ENCODE measurements at places on chromosomes 6 and 20.

DNA sequence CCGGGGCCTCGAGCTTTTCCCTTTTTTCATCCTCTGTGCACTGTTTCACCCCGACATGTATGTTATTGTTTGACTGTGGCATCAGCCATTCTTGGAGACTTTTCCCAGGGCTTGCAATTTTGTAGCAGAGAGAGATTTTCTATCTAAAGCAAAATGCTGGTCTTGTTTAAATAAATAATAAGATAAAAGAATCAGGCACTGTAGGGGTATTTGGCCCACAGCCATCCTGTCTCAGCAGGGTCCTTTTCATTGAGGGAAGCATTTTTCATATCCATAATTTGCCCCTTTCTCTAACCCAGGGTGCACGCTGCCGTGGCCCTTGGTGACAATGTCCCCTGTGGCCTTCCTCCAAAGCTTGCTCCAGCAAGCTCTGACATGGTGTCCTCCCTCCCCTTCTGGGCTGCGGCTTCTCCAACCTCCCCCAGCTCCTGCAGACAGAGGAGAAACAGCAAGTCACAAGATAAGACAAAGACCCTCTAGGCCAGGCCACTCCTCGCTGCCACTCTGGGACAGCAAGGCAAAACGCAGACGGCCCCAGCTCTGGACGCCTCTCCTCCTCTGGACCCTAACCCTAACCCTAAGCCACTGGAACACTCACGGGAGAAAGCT, 117.6 kb downstream of the MYLK4 start:
- no peak for DNase-seq

DNA sequence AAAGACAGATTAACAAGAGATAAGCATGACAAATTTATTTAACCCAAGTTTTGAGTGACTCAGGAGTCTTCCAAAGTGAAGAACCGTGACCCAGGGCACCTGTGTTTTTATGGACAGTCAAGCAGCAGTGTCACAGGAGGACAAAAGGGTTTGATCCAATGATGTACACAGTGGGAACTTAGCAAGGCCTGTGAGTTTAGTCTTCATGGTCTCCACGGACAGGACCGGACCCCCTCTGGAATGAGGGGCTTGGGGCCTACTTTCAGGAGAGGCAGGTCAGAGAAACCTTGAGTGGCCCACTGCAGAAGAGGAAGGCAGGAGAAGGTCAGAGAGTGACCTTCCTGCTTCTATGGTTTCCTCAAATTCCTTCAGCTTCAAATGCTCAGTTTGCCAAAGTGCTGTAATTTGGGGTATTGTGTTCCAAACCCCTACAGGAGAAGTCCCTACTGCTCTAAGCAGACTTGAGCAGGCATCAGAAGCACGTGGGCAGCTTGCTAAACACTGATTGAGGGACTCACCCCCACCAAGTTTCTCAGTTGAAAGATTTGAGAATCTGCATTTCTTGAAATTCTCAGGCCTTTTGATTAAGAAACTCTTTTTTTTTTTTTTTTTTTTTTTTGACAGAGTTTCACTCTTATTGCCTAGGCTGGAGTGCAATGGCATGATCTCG, 26.4 kb upstream of the ZMYND8 start:
- DNase-seq: no peak

- DNase-seq: no peak
Observed at GRCh38 chr6:35427851-35428321, 24.3 kb upstream of the FANCE start.

DNA sequence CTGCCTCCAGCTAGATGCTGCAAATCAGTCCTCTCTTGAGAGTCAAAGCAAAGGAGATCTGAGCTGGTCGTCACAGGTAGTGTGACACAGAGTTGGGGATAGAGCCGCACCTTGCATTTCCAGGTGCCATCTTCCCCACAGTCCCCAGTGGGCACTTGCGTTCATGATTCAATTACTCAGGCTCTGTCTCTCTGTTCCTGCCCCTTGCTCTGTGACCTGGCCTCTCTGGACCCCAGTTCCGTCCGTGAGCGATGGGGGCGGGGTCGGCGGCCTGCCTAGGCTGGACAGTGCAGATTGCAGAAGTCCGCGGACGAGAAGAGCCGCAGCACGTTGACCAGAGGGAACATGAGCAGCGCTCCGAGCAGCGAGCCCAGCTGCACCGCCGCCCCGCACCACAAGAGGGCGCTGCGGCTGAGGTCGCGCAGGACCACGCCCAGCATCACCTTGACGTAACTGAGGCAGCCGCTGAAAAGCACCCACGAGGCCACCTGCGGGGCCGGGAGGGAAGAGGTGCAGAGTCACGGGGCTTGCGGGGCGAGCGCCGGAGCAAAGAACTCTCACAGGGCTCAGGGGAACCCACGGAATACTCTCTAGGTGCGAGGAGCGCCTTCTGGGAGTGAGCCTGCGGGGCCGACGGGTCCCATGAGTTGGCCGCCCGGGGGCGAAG, 7.4 kb downstream of the SLC52A3 start:
- DNase-seq: no peak

GRCh38 chr20:53900380-53900999, 169.9 kb downstream of the BCAS1 start:
- no peak for DNase-seq

GRCh38 chr6:37074053-37074827, 68.8 kb downstream of the FGD2 start:
- no peak for DNase-seq

Data from stimulated activated CD8-positive, alpha-beta memory T cell treated with anti-CD3 and anti-CD28 coated beads, Interleukin-2, amount 100 ng/mL, for 1 hour (primary cell).